ENCODE measurements at places on chromosomes 7 and 10.

DNA sequence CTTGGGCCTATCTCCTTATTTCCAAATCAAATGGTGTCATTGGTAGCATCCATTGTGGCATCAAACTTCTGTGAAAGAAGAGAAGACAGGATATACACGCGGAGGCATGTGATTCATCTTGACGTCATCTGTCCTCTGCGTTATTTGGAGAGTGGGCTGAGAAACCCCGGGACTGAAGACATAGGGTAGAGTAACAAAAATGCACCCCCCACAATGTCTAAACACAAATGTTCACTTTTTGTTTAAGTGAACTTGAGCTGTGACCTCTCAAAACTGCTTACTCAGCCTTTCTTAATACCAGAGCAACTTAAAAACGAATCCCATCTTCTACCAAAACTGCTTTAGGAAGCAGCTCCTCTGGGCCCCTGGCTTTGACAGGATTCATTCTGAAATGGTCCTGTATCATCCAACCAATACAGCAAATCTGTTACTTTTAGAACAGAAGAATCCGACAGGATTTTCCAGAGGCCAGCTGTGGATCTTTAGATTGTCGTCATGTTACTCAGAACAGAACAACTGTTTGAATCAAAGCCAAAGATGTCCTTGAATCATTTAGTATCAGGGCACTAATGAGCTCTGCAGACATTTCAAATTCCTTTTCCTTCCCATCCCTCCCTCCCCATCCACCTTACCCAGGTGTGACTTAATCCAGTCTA lies 438.1 kb downstream of the SUGCT start:
- DNase-seq, result no peak

GRCh38 chr7:76165106-76165972 lies 36.4 kb upstream of the SRRM3 start:
- DNase-seq, result no peak

- no peak for DNase-seq
Measured at GRCh38 chr7:17380736-17381662, 82.5 kb downstream of the AHR start.

GRCh38 chr10:112168733-112169132 lies 14.8 kb downstream of the GPAM start:
- DNase-seq, result no peak

GRCh38 chr10:119319161-119319919 lies 112.0 kb downstream of the GRK5 start:
- no peak for DNase-seq

GRCh38 chr7:150524018-150524417 lies 9.3 kb downstream of the GIMAP7 start:
- DNase-seq, result no peak

- no peak for DNase-seq
Measured at GRCh38 chr7:47512481-47513176, 69.3 kb downstream of the TNS3 start.

DNA sequence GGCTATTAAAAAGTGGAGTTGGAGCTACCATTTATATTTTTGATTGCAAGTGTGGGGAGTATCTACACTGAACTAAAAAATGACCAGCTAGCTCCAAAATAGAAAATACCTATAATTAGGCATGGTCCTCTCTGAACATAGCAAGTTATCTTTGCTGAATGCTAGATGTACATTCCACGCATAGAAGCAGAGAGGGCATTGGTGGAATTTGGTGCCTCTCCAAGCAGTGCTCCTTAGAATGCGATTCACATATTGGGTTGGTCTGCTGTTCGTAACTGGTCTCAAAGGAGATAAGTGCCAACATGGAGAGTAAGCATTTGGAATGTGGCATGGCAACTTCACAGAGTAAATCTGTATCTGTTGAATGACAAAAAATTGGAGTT lies 196.2 kb downstream of the PTN start:
- no peak for DNase-seq

DNA sequence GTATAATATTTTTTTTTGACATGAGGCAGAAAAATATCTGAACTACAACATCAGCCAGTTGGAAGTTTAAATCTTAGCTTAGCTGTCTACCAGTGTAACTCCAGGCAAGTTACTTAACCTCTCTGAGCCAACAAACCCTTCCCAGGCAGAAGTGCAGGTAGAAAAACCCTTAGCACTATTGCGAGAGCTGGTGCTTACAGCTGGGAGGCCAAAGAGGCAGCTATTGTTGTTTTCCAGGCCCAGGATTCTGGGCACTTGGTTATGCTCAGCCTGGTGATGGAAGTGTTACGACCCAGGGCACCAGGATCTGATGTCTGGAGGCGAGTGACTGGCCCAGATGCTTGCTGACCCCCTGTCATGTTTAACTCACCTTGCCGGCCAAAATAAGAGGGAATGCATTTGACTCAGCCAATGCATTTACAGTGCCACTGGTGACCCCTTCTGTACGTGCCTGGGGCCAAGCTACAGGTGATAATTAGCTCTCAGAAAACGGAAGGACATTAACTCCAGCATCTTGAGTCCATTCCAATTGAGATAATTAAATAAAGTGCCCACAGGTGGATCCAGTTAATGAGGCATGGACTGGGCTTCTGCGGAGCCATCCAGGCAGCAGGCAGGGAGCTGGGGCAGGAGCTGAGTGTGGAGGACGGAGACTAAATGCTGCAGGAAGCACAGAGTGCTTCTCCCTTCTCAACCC lies 126.5 kb upstream of the HABP2 start:
- no peak for DNase-seq

DNA sequence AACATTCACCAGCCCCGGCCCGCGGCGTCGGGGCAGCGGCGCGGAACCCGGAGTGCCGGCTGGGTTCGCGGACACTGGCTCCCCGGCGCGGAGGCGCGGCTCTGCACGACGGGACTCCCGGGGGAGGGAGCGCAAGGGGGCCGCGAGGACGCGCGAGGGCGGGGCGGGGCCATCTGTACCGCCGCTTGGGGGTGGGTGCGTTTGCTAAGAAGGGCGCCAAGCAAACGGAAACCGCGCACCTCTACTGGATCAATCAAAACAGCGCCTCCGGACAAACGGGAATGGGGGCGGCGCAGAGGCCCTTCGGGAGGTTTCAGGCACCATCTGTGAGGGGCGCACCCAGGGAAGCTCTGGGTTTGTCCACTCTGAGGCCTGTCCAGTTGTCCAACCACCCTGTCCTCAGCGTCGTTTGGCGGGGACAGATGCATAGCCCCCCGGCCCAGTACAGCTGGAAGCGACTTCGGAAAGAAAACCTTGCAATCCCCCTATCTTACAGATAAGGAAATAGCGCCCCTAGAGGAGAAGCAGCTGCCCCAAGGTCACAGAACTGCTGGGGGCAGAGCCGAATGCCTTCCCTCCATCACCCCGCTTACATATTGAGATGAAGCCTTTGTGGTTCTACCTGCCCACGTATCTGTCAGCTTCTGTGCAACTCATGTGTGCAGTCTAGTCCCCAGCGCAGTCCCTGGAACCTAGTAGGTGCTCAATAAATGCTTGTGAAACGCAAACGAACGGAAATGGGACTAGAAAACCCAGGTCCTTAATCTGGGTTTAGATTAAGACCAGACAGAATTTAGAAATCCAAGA lies 10.7 kb upstream of the SLIT1 start:
- peak; percentile 95 for DNase-seq

- no peak for DNase-seq
Measured at GRCh38 chr10:109882251-109883057, 40.9 kb downstream of the XPNPEP1 start.

GRCh38 chr7:29127527-29127926 lies 18.8 kb downstream of the CPVL start:
- no peak for DNase-seq

GRCh38 chr7:46003161-46003560 lies 82.1 kb upstream of the IGFBP3 start:
- DNase-seq, result no peak

DNA sequence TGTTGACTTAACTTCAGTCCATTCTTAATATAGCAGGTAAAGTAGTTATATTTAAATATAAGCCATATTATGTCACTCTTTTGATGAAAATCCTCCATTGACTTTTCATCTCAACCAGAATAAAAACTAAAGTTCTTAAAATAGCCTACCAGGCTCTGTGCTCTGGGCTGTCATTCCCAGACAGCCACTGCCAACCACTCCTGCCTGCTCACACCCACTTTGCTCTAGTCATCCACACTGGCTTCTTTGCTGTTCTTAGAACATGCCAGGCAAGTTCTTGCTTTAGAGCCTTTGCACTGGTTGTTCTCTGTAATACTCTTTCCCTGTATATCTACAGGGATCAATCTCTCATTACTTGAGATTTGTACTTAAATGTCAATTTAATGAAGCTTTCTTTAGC lies 80.6 kb downstream of the ZEB1 start:
- no peak for DNase-seq

- no peak for DNase-seq
Measured at GRCh38 chr7:70700055-70700940, 431.6 kb upstream of the GALNT17 start.

DNA sequence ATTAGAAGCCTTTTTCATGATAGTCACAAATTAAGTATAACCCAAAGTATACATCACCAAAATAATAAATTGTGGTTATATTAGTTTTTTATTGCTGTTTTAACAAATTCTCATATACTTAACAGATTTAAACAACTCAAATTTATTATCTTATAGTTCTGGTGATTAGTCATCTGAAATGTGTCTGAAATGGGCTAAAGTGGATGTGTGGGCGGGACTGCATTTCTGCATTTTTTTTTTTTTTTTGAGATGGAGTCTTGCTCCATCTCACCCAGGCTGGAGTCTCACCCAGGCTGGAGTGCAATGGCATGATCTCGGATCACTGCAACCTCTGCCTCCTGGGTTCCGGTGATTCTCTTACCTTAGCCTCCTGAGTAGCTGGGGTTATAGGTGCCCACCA lies 891.5 kb upstream of the CELF2 start:
- DNase-seq, result no peak
